ENCODE measurements at places on chromosomes 4 and X.

DNA sequence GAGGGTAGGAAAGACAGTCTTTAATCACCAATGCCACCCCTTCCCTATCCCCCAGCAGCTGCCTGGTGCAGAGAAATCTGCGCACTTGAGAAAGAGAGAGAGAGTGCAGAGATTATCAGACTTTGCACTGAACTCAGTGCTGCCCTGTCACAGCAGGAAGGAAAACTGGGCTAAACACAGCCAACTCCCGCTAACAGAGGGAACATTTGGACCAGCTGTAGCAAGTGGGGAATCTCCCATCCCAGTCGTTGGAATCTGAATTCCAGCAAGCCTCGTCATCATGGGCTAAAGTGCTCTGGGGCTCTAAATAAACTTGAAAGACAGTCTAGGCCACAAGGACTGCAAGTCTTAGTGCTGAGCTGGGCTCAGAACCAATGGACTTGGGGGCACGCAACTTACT lies 168.7 kb downstream of the DLG3 start:
- no peak for DNase-seq

- DNase-seq, result no peak
These were observed 13.7 kb downstream of the ABHD18 start for GRCh38 chr4:127978930-127979329.

GRCh38 chrX:25206778-25207177 lies 191.0 kb upstream of the ARX start:
- DNase-seq, result no peak

DNA sequence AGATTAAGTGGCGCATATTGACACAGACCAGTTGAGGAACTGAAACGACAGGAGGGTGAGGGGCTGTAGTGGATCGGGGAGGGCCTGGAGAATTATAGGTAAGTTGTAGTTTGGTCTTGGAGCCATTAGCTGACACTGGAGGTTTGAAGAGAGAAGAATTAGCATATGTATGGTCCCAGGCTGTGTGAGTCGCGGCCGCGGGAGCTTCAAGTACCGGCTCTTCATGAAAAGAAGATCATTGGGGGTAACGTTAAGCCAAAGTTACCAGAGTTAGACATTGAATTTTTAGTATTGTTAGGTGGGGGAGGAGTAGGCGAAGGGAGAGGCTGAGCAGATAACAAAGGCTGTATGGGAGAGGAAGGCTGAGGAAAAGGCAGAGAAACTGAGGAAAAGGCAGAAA lies 56.5 kb downstream of the ZNF674 start:
- no peak for DNase-seq

DNA sequence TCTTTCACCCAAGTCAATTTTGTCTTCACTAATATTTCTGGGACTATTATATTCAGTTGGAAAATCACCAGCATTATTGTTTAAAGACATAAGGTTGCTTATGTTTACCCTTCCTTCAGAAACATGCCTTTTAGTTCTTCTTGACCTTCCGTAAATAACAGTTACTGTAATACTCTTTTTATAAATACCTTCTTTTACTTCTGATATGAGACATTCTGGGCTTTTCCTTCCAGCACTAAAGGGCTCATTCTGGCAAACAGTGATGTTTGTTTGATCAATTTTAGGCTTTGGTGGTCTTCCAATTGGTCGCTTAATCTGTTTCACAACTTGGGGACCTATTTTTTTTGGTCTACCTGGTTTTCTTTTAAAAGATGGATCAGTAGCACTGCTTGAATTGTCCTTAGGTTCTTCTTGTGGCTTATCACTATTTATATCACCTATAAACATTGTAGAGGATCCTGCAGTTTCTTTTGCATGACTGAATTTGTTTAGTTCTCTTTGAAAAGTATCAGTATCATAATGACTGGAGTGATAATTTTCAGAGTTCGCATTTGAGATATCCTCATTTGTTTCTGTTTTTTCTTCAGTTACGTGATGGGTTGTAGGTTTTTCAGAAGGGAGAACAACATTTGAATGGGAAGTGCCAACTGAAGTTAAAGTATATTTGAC lies 64.8 kb downstream of the NCAPG start:
- no peak for DNase-seq

- no peak for DNase-seq
These were observed 22.5 kb upstream of the ARHGAP6 start for GRCh38 chrX:11688201-11688600.
